ENCODE measurements at places on chromosomes 2 and 18.

GRCh38 chr18:79405781-79406575 is 10.2 kb downstream of the NFATC1 start:
- no peak for DNase-seq

- no peak for DNase-seq
Measured at GRCh38 chr2:129857200-129857599, 122.3 kb upstream of the RAB6C start.

GRCh38 chr18:63553081-63553480 is 10.9 kb downstream of the SERPINB12 start:
- peak; percentile 50 for DNase-seq

- DNase-seq: no peak
Measured at GRCh38 chr2:11040992-11041391, 114.3 kb upstream of the SLC66A3 start.

GRCh38 chr2:26606847-26607190 is 34.3 kb downstream of the CIB4 start:
- DNase-seq: peak; percentile 90

DNA sequence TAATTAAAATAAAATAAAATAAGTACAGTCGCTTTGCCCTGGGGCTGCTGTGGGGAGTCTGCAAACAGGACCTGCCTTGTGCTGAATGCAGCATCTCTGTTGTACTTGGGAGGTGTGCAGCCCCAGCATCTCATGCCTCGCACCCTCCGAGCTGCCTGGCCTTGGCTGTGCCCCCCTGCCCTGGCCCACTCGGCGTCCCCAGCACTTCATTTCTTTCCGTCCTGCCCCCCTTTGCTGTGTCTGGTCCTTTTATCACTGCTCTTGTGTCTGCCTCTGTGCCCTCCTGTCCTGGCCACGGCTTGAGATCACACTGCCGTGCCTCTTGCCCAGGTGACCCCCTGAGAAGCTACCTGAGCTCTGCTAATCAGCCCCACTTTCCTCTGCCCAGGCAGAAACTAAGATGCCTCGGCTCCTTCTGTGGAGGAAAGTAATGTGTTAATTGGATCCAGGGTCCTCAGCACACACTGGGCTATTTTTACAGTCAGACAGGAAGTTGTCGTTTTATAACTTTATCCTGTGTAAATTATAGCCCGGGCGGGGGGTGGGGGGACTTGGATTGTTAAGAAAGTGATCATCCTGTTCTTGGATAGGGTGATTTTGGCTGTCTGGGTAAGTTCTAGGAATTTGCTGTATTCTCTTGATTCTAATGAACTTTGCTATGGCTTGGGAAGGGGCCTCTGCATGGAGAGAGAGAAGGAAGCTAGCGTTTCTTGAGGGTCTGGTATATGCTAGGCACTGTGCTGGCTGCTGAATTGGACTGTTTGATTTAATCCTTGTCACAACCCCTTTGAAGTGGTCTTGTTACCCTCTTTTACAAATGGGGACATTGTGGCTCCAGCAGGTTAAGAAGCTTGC is 69.4 kb downstream of the AGAP1 start:
- DNase-seq: no peak

GRCh38 chr2:196551014-196551413 is 88.5 kb upstream of the CCDC150 start:
- DNase-seq: no peak

GRCh38 chr2:121707920-121708361 is 28.7 kb downstream of the NIFK start:
- DNase-seq: peak; percentile 76

GRCh38 chr2:109028277-109028676 is 39.3 kb upstream of the EDAR start:
- no peak for DNase-seq

GRCh38 chr2:229780856-229781773 is 66.8 kb upstream of the DNER start:
- peak; percentile 61 for DNase-seq

DNA sequence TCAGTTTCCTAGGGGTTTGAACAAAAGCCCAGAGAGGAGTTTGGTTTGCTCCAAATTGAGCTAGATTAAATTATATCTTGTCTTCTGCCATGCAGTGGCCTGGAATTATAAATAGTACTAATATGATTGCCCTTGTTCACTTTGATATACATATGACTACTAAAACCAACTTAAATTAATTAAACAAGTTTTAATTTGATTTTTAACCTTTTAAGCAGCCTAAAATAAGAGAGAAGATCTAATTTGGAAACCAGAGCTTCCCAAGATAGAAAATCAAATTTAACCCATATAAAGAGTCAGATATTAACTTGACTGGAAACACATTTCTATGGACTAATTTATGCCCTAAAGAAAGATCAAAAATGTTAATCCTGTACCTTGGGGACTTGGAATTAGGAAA is 444.5 kb upstream of the SLC8A1 start:
- DNase-seq: no peak

DNA sequence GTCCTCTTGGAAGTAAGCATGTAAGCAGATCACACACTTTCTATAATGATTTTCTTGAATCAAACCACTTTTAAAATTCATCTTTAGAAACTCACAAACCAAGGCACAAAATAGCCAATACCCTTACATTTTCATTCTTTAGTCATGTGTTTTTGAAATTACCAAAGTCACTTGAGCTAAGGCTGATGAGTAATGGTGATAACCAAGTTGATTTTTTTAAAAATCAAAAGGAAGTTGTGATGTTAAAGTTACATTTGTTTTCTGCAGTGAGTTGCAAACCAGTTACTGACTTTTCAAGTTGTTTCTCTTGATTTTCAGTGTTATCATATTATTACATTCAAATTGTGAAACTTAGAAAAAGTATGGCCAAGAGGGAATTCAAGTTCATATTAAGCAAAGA is 21.5 kb upstream of the IL18RAP start:
- no peak for DNase-seq

- DNase-seq: peak; percentile 63
Measured at GRCh38 chr2:234953116-234954031, 1.6 kb downstream of the SH3BP4 start.

GRCh38 chr2:96150791-96151594 is 5.8 kb upstream of the DUSP2 start:
- no peak for DNase-seq

GRCh38 chr2:110983133-110983532 is 137.6 kb upstream of the BCL2L11 start:
- DNase-seq: no peak

GRCh38 chr2:224428787-224429440 is 27.0 kb upstream of the FAM124B start:
- no peak for DNase-seq

GRCh38 chr2:236061899-236062298 is 106.3 kb downstream of the GBX2 start:
- DNase-seq: no peak

GRCh38 chr2:74008761-74009395 is 24.2 kb downstream of the TET3 start:
- no peak for DNase-seq

- no peak for DNase-seq
Measured at GRCh38 chr2:2234398-2235195, 96.5 kb downstream of the MYT1L start.

- peak; percentile 54 for DNase-seq
Measured at GRCh38 chr18:8948471-8949149, 153.9 kb upstream of the NDUFV2 start.

GRCh38 chr2:147884830-147885229 is 40.0 kb downstream of the ACVR2A start:
- DNase-seq: no peak

DNA sequence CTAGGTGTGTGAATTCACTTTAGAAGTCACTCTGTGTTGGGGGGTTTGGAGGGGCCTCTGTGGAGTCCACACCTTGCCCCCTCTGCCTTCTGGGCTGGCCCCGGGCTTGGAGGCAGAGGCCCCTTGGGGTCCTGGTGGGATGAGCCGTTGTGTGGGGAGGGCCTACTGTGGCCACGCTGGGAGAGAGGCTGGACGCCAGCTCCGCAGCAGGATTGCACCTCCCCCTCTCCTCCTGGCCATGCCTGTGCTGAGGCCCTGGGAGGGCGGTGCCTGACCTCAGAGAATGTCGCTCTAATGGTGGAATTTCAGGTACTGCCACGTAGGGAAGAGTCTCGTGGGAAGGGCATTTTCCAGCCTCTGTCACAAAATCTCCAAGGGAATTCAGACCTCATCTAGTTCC is 237.0 kb downstream of the ATAD2B start:
- DNase-seq: no peak

DNA sequence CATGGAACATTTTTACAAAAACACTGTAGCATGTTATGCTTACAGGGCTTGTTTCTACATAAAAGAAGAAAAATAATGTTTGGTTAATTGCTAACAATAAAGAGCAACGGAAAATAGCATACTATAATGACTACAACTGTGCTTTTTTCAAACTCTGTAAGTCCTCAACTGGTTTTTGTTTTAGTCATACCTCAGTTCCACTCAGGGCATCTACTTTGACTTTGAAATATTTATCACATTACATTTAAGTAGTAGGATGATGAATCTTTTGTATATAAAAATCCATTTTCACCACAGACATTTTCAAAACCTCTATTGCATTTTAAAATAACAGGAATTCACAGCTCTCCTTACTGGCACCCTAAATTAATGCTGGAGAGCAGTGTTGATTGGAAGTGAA is 8.3 kb downstream of the SATB2 start:
- DNase-seq: no peak

- DNase-seq: no peak
Measured at GRCh38 chr2:10591207-10591606, 98.6 kb downstream of the NOL10 start.

DNA sequence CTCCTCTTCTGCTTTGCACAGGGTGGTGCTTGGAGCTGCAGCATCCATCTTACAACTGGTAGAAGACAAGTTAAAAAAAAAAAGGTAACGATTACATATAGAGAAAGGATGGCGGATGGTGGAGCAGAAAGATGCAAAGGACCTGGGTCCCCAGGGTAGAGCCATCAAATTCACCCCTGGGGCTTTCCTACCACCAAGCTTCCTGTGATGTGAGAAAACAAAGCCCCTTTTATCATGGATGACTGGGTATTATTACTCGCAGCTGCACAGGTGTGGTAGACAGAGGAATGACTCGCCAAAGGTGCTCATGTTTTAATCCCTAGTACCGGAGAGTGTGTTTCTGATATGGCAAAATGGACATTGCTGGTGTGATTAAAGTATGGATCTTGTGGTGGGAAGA is 1.3 kb upstream of the ACOXL start:
- DNase-seq: no peak

DNA sequence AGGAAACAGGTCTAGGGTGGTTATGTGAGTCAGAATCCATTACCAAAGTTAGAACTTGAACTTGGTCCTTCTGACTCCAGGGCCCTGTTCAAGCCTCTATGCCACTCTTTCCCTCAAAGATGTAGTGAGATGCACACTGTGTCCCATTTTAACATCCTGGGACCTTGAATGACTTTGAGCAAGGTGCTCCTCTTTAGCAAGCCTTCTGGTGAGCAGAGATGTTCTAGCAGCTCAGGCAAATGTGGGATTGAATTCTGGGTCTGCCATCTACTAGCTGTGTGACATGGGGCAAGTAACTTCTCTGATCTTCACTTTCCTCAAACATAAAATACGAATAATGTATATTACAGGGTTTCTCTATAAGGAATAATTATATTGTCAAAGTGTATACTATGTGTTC is 294.0 kb upstream of the CXCR4 start:
- DNase-seq: no peak

DNA sequence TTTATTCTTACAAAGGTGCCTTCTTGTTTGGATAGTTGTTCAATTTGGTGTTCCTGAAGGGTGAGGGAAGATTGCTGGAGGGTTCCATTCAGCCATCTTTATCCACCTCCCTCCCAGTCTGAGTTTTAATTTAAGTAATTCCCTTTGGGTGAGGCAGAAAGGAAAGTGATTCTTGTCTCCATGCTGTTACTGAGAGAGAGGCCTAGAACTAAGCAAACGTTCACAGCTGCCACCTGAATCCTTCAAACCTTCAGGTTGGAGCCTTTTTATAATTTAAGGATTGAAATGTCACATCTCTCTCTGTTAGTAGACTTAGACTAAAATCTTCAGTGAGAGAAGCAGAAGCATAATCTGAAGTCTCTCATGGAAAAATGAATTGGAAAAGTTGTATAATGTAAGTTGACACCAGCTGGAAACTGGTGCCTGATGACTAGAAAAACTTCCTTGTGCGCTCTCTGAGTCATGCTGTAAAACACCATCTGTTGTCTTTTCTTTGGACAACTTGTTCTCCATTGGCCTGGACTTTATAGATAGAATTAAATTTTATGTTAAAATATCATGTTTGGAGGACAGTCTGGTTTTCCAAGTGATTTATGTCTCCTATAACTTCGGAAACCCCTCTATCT is 14.6 kb downstream of the STRADB start:
- DNase-seq: peak; percentile 45

DNA sequence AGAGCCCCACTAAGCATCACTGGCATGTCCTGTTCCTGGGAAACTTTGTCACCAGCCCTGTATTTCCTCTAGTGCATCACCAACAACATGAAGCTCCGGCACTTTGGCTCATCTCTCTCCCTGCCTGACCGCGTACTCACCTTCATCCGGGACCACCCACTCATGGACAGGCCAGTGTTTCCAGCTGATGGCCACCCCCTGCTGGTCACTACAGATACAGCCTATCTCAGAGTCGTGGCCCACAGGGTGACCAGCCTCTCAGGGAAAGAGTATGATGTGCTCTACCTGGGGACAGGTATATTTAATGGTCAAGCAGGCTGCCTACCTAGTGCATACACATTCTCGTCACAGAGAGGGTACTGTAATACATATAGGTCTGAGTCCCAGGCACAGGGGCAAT is 21.0 kb downstream of the SEMA4F start:
- no peak for DNase-seq

DNA sequence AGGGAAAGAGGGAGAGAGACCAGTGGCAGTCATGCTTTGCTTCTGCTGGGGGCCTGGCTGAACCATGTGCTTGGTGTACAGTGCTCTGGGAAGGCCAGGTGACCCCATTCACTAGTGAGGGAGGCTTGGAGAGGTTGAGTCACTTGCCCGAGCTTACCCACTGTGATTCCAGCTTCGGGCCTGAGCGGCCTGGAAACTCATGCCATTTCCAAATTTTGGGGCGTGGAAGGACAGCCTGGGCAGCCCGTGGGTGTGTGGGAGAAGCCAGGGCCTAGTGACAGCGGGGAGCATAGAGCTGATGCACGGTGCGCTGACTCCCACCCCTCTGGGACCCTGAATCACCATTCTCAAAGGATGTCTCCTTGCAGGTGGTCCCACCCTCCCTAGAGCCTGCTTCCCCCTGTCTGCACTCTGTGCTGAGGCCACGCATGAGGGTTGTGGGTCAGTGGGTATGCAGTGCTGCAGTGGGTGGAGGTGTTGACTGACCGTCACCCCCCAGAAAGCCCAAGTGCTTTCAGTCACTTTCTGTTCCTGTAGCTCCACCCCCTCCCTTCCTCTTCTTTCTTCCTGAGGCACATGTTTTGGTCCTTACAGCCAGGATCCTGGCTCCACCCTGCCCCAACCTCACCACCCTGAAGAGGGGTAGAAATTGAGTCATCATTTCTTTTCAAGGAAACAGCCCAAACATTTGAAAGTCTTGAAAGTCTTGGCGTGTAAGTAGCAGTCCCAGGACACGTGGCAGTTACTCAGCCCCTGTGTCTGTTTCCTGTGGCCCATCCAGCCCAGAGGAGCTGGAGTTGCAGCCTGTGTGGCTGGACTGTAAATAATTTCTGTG is 69.3 kb upstream of the MCFD2 start:
- DNase-seq: peak; percentile 96

- no peak for DNase-seq
Measured at GRCh38 chr2:134273256-134273983, 19.5 kb downstream of the MGAT5 start.

GRCh38 chr2:2056531-2056930 is 274.5 kb downstream of the MYT1L start:
- no peak for DNase-seq
